ENCODE measurements at places on chromosomes 2 and 18. TPM values are rescaled to one million over a fixed set of nuclear protein-coding genes. Genes with fewer than 3 reads are reported as not detected.

DNA sequence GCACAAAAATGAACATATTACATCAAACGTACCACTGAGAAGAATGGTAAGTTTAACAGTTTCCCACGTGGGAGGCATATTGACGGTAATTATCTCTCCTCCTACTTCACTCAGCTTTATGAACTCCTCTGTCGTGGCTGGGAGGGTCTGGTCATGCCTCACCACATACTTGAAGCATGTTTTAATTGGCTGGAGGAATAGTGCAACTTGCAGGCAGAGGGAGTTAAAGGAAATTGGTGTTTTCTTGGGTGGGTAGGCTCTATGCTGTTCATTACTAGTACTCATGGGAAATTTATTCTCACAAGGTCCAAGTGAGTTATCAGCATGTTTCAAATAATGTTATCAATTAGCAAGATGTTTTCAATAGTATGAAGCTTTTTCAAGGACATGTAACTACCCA is 767.0 kb downstream of the PLCL1 start:
- no peak for DNase-seq

- DNase-seq: no peak
Measured at GRCh38 chr2:190582736-190583506, 48.4 kb upstream of the NEMP2 start.

- no peak for DNase-seq
Measured at GRCh38 chr18:55300421-55300935, 287.5 kb downstream of the TCF4 start.

DNA sequence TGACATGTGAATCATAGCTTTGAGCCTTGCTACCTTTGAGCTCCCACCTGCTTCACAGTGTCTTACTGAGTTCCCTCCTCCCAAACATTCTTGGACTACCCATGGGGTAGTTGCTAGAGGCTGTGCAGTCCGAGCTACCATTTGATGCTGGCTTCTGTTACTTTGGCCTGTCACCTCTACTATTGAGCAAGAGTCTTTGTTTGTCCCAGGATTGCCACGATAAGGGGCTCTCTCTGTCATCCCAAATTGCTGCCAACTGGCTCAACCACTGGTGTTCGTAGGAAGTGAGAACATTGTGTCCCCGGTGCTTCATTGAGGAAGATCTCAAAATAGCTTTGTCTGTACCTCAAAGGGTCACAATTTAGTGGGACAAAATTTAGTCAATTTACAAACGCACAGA is 59.1 kb upstream of the PAX8 start:
- DNase-seq: no peak

DNA sequence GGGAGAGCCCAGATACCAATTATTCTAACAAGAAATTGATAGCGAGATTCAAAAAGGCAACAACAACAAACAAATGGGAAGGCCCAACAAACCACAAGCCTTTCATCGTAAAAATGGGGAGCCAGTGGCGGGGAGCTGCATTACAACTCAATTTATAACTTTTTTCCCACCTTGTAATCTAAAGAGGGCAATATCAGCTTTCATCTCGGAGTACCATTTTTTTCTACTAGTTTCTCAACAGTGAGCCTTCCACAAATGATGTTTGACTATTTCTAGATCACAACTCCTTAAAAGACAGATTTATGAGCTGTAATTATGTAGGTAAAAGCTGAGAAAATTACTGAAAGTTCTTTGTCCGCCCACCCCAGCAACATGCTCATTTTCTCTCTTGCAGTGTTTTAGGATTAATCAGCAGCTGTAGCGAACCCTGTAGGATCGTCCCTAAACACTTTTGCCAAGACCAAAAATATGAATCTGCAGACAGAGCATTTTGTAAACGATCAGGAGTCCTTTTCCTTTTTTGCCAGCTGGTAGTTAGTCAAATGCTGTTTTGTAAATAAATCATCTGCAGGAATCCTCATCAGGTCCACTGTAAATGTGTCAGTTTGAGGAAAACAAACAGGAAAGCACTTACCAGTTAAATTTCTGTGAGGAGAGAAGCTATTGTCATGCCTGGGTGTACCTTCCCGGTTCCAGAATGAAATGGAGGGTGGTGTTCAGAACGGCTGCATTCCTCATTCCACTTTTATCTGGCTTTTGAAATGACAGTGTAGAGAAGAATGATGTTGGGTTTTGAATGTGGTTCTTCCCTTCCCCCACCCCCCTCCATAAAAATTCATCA is 53.2 kb downstream of the EEF1B2 start:
- no peak for DNase-seq

DNA sequence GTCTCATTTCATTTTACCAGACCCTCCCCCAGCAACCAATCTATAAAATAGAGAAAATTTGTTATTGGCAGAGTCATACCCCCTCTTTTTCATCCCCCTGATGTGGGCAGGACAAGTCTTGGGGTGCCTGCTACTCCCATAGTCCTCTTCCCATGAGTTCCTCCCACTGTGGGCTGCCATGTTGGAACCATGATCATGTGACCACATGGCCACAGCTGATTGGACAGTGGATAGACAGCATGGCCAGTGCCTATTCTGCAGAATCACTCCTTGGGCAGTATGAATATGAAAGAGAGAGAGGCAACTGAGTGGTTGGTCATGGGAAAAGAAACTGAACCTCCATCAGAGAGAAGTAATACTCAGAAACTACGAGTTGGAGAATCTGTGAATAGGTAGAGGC is 84.9 kb downstream of the PDCL3 start:
- no peak for DNase-seq

DNA sequence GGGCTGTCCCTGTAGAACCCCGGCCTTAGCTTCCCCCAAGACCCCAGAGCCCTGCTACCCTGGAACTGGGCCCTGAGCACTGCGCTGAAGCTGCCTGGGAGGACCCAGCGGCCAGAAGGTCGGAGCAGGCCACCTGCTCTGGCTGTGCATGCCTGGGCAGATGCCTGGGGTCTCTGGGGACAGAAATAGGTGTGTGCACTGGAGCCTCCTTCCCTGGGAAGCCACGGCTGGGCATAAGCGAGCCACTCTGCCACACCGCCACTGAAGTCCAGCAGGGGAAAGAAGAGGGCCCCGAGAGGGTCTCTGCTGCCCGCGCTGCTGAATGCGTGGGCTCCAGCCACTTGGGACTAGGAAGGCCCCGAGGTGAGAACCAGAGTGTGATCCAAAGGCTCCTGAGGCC is 6.7 kb downstream of the GBX2 start:
- DNase-seq: no peak

DNA sequence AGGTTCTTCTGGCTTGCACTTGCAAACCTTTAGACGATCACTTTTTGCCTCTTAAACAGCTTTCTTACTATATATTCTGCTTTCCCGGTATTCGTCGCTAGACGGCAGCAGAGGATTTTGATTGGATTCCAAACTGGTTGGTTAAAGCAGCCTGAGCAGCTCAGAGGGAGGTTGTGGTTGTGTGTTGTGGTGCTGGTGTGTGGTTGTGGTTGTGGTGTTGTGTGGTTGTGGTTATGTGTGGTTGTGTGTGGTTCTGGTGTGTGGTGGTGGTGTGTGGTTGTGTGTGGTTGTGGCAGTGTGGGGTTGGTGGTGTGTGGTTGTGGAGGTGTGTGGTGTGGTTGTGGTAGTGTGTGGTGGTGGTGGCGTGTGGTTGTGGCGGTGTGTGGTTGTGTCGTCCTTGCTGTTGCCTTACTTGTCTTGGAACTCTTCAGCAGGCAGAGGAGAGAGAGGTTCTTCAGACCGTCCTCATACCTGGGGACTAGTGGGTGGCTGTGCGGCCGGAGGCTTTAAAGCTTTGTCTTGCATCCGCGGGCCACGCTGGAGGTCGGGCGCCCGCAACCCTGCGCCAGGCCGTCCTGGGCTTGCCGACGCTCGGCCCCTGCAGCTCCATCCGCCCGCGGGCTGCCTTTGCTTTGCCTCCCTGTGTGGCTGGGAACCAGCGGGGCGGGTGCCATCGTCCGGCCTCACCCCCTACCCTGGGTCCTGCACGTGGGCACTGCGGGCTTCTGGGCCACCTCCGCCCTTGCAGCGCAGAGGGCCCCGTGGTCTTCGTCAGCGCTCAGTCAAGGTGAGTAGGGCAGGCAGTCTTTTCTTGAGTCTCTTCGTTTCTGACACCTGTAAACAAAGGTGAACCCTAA is 190.8 kb downstream of the ARHGAP28 start:
- DNase-seq: no peak

- DNase-seq: no peak
Measured at GRCh38 chr2:233810385-233810784, 32.3 kb downstream of the MROH2A start.

- DNase-seq: peak; percentile 68
Measured at GRCh38 chr2:236959876-236960275, 125.8 kb upstream of the COPS8 start.

- no peak for DNase-seq
Measured at GRCh38 chr2:61538920-61539520, 864 bp upstream of the XPO1 start.

- DNase-seq: no peak
Measured at GRCh38 chr2:84857566-84857965, 23.3 kb downstream of the TRABD2A start.

- DNase-seq: peak; percentile 91
Measured at GRCh38 chr2:73970850-73971471, 13.7 kb upstream of the TET3 start.

DNA sequence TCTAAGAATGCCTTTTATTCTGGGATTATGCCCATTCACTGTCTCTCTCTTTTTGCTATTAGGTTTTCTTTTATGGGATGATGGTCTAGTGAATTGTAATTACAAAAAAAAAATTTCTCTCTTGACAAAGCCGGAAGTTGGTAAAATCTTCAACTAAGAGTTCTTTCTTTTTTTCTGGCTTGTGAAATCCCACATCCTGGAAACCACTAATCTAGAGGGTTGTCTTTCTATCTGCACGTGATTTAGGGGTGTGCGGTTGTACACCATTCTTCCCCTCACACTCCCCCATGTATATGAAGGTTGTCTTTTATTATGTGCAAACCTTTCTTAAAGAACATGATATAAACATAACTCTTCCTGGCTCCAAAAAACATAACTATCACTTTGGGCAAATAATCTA is 52.0 kb downstream of the GATA6 start:
- no peak for DNase-seq

DNA sequence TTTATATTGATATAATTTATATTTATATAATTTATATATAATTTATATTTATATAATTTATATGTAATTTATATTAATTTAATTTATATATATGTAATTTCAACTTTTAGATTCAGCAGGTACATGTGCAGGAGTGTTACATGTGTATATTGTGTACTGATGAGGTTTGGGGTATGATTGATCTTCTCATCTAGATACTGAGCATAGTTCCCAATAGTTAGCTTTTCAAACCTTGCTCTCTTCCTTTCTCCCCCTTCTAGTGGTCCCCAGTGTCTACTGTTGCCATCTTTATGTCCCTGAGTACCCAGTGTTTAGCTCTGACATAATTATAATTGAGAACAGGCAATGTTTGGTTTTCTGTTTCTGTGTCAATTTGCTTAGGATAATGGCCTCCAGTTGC is 1335.3 kb upstream of the CDH2 start:
- DNase-seq: no peak

GRCh38 chr18:43279015-43279744 is 1.9 kb upstream of the SYT4 start:
- no peak for DNase-seq

Gene PDE11A
- total RNA-seq: 0.54 TPM

Gene ARL5A
- 60.9 TPM for total RNA-seq

Gene TCF23
- total RNA-seq: not detected

Gene OR6B2
- total RNA-seq: not detected

Gene GNAL
- 1.1 TPM for total RNA-seq

Gene HPCAL1
- 21.6 TPM for total RNA-seq

Gene UGT1A5
- not detected for total RNA-seq

Gene ZNF385B
- total RNA-seq: 6.7 TPM

Gene LRRC30
- total RNA-seq: not detected

Gene SLC14A1
- total RNA-seq: 12.4 TPM

All from cardiac septum (tissue), 1 donor.